T follicular helper cell (primary cell): ENCODE measurements at places on chromosomes 4 and X.

- no peak for DNase-seq
Measured at GRCh38 chrX:86295293-86295692, 147.0 kb downstream of the DACH2 start.

DNA sequence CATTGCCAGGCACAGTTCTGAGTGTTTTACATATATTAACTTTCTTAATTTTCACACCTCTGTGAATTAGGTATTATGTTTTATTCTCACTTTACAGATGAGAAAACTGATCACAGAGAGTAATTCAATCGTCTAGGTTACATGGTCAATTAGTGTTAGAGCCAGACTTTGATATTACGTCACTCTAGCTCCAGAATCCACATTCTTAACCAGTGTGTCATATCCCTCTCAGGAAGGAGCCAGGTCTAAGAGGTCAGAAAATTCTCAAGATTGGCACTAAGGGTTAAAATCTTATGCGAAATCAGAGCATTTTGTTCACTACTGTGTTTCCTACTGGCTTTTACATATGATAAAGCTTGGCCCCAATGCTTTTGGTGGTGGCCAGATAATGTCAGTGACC, 7.4 kb downstream of the DMP1 start:
- no peak for DNase-seq

DNA sequence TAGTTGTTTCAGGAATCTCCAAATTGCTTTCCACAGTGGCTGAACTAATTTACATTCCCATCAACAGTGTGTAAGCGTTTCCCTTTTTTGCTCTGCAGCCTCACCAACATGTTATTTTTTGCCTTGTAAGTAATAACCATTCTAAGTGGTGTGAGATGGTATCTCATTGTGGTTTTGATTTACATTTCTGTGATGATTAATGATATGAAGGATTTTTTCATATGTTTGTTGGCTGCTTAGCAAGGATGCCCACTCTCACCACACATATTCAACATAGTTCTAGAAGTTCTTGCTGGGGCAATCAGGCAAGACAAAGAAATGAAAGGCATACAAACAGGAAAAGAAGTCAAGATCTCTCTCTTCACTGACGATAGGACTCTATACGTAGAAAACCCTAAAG, 472.4 kb downstream of the ZNF674 start:
- no peak for DNase-seq

DNA sequence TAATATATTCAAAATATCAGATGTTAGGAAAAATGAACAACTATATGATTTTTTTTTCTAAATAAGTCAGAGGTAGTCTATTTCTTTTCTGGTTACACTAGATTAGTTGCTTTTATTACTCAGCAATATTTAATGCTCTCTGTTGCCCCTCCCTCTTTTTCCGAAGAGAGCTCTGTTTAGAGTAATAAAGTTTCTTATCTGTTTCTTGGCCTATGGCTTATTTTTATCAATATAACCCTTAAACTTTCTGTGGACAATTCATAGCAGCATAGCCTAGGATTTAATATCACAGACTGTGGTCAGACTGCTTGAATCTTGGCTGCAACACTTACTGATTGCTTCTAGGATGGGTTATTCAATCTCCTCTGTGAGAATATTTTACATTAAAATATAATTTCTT, 2315.4 kb upstream of the AGA start:
- DNase-seq, result no peak

DNA sequence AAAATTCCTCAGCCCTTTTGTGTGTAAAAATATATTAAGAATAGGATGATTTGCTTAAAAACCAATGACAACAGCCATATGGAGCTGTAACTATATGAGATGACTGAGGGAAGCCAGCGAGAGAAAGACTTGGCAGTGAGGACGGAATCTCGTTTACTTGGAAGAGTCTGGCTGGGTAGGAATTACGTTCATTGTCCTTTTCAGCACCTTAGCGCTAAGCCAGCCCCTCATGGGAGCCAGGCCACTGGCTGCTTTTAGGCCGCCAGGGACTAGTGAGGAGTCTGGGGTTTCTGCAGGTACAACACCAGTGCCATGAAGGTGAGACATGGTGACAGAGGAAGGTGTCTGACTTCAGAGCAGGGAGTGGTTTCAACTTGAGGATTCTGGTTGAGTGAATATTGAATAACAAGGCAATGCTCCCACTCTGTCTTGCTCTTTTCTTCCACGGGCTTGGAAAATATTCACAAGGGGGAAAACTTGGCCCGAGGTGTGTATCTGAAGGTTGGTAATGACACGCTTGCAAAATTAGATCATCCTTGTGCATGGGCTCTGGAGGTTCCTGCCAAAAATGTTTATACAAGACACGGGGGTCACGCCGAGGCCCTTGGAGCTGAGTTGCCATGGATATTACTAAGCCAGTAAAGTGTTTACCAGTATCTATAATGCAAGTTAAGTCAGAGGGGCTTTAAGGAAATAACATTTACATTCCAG, 17.4 kb downstream of the KLF3 start:
- no peak for DNase-seq

DNA sequence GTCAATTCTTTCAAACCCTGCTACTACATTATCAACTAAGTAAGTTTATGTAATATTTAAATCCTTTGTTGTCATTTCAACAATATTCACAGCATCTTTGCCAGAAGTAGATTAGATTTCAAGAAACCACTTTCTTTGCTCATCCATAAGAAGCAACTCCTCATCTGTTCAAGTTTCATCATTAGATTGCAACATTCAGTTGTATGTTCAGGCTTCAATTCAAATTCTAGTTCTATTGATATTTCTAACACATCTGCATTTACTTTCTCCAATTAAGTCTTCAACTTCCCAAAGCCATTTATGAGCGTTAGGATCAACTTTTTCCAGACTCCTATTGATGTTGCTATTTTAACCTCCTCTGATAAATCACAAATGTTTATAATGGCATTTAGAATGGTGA, 66.1 kb downstream of the BMP3 start:
- DNase-seq, result no peak
